ENCODE measurements at places on chromosomes 7 and 10.
A peak's percentile ranks its signal among the peaks of the same experiment; 100 is the strongest.

DNA sequence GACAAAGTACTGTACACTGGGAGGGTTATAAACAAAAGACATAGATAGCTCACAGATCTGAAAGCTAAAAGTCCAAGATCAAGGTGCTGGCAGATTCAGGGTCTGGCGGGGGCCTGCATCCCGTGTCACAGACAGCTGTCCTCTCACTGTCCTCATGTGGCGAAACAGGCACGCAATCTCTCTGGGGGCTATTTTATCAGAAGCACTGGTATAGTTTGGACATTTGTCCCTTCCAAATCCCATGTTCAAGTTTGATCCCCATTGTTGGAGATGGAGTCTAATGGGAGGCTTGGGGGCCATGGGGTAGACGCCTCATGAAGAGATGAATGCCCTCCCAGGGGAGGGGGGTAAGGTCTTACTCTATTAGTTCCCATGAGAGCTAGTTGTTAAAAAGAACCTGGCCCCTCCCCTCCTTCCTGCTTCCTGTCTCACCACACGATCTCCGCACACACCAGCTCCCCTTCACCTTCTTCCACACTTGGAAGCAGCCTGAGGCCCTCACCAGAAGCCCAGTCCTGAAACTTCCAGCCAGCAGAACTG is 72.5 kb upstream of the UCN3 start:
- DNase-seq: no peak

DNA sequence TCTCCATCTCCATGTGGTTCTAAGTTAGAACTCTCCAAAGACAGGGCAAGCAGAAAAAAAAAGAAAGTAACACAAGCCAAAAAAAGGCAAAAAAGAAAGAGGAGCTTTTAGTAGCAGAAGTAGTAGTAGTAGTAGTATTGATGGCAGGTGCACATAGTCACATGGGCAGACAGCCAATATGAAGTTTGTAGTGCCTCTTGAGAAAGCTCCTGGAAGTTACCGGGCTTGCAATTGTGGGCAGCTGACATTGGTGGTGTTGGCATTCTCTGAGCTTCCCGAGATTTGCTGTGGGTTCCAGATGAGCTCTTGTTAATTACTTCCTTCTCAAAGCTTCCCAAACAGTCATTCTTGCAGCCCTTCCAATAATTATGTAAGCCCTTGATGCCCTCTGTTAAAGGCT is 1128.5 kb downstream of the TYW1 start:
- DNase-seq: no peak

GRCh38 chr7:132713893-132714292 is 137.6 kb upstream of the PLXNA4 start:
- no peak for DNase-seq

DNA sequence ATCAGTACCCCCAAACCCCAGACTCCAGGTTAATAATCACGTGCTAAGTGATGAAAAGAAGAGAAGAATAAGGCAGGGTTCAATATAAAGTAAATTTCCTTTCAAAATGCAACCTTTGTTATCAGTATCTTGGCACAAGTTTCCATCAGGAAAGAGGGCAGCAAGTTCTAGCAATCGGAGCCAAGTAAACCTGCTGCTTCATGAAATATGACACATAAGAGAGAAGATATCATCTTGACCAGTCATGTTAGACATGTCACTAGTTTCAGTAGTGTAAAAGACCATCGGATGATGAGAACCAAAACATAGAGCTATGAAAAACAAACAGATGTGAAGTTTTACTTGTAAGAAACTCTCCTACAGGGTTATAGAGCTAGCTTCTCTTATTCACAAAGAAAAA is 44.0 kb downstream of the AASS start:
- DNase-seq: no peak

GRCh38 chr7:140478246-140479061 is 851 bp downstream of the MKRN1 start:
- DNase-seq: peak; percentile 35

DNA sequence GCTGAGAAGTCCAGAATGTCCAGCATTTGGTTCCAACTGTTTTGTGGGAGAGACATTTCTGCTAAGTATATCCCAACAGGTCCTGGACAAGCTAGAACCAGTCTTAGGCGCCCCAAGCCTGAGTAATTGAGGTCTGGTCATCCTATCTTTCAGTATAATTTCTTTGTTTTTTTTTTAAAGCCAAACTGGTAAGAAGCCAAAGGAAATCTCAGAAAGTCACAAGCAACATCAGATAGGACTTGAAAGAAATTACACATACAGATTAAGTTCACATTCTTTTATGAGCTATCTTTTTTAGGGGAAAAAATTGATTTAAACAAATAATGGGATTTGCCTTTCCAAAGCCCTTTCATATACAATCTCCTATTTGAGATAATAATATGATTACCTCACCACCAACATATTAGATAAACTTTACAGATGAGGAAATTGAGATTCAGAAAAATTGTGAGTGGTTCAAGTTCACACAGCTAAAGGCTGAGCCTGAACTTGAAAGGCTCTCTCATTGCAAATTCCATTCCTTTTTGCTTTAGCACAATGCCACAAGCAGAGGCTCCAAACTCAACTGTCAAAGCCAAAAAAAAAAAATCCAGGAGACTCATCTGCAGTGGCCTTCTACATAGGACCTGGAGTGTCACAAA is 15.0 kb downstream of the PDLIM1 start:
- DNase-seq: no peak

DNA sequence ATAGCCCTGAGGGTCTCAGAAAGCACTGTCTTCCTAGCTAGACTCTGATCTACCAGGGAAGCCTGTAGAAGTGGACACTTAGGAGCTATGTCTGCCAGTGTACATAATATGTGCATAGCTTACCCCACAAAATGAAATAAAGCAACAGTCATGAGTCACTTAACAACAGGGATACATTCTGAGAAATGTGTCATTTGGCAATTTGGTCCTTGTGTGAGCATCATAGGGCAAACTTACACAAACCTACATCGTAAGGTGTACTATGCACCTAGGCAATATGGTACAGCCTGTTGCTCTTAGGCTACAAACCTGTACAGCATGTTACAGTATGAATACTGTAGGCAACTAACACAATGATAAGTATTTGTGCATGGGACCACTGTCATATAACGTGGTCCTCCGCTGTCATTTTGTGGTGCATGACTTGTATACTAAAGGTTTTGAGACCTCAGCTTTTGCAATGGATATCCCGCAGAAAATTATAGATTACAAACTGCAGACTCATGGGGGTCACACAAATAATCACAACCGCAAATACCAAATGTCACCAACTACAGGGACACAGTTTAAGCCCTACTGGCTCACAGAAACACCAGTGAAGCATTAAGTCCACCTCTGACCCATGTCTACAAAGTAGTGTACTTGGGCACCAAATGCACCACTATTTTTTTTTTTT is 1.7 kb downstream of the URGCP start:
- no peak for DNase-seq

DNA sequence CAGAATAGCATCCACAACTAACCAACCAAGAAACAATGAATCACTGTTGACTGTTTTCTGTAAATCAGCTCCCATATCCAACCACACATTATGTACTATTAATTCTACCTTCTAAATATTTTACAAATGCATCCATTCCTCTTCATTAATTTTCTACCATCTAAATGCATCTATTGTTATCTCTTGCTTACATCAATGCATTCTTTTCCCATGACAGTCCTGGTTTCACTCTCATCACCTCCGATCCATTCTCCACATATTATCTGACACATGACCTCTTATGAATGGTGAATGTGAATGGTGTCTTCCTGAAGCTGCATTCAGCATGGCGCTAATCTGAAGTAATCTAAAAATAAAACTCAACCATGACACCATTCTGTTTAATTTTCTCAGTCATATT is 153.8 kb upstream of the CALCR start:
- no peak for DNase-seq

GRCh38 chr7:1698951-1699350 is 28.9 kb downstream of the ELFN1 start:
- no peak for DNase-seq

GRCh38 chr7:23700046-23700445 is 10.0 kb upstream of the STK31 start:
- no peak for DNase-seq

DNA sequence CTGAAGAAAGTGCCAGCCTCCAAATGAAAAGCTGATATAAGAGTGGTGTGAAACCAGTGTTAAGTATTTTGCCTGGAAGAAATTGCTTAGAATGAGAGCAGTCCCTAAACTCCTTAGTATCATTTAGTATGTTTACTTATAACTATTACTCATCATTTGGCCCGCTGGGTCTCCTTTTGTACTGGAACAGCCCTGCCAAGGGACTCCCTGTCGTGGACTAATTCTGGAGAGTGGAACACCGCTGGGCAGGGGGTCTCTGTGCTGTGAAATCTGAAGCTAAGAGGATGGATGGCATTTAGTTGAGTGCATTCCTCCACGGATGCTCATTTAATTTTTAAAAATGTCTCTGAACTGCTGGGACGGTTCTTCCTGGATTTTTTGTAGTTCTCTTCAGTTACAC is 889.9 kb upstream of the C7orf33 start:
- no peak for DNase-seq

DNA sequence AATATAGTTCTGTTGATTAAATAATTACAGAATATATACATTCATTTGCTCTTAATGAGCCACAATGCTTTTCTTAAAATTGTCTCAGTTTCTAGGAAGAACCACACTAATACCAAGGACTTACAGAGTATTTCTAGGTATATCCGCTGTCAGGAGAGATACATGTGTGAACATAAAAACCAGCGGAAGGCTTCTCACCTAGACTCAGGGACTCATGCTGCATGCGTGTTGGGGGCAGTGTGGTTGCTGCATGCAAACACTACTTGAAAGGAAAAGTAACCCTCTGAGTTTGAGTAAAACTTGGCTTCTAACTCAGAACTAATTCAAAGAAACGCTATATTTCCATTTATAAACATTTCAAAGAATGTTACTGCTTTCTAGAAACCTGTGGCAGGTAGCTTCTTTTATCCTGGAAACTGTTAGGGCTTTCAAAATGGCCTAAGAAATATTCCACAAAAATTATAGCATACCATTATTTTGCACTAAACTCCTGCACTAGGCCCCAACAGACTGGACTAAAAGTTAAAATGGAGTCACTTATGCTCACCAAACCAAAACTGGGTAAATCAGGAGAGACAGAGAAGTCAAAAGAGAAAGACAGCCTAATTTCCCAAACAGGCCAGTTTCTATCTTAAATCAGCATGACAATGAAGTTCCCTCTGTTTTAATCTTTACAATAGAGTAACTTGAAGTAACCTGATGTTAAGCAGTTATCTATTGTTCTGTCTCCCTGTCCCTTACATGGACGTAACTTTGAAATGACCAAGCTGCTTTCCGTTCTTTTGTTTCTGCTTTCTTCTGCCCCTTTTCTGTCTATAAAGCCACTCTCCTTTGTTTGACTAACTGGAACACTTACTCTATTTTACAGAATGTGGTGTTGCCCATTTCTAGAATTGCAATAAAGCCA is 95.2 kb upstream of the FAM133B start:
- DNase-seq: no peak

GRCh38 chr7:27251652-27252590 is 9.3 kb downstream of the EVX1 start:
- DNase-seq: no peak

- no peak for DNase-seq
These were observed 138.2 kb upstream of the SORCS3 start for GRCh38 chr10:104502907-104503306.

DNA sequence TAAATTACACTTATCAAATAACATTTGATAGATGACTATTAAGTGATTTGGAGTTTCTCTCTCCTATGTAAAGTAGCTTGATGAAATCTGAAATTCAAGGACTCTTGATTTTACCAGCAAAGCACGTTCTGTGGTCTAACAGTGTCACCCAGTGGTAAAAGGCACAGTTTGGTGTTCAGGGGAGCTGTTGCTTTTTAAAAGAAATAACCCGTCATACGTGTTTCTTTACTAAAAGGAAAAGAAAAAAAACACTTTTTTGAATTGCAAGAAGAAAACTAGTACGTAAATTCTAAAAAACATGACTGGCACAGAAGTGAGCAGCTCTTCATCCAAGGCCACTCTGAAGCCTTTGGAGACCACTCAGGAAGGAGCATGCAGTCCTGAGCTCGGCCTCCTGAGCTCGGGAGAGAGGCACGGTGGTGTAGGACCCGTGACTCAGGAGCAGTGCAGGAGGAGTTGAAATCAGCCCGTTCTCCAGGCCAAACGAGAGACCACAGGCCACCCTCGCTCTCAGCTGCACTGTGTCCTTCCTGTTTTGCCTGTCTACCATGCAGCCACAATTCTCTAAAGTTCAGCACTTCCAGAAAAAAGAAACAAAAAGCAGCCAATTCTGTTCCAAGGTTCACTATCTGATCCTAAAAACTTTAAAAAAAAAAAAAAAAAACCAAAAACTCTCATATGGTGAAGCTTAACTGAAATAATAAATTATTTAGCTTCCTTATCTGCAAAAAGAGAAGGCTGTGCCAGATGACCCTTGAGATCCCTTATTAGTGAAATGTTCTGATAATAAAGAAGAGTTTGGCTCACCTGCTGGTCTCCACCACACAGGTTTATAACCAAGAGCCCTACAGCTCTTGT is 212.6 kb upstream of the FRMD4A start:
- no peak for DNase-seq

DNA sequence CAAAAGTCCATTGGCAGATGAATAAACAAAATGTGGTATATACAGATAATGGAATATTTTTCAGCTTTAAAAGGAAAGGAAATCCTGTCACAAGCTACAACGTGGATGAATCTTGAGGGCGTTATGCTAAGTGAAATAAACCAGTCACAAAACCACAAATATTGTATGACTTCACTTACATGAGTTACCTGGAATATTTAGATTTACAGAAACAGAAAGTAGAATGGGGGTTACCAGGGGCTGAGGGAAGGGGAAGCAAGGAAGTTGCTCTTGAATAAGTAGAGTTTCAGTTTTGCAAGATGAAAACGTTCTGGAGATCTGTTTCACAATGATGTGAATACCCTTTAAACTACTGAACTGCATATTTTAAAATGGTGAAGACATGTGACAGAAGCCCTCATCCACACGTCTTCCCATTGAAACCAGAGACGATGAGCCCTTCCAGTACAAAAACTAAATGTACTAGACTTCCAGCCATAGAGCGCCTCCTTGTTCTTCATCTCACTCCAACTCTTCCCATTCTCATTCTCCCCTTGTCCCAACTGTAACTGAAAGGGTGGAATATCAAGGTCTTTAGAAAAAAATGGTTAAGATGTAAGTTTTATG is 62.4 kb downstream of the MICU1 start:
- DNase-seq: no peak

DNA sequence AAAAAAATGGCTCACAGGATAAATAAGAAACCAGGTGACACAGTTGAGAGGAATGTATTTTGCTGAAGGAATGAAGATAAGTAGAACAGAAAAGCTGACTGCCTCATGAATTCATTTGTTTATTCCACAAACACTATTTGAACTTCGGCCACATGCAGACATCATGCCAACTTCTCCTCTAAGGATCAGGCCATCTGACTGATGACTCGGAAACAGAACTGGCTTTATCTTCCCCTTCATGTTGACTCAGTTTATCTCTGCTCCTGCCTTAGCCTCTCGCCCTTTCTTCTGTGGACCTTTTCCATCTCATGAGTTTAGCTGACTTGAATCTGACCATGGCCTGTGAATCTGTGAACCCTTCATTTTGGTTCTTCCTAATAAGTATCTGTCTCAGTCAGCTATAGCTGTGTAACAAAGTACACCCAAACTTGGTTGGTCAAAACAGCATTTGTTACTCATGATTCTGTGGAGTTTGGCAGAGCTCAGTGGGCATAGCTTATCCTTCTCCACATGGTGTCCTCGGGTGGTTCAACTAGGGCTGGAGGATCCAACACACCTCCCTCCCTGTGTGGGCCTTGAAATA is 44.0 kb upstream of the GRID1 start:
- DNase-seq: no peak

Data from left colon (tissue), 2 donors.